ENCODE measurements at places on chromosomes 13 and 19. TPM values are rescaled to one million over a fixed set of nuclear protein-coding genes. Genes with fewer than 3 reads are reported as not detected.

Gene C13orf46
- total RNA-seq, result not detected

Gene SYDE1
- total RNA-seq, result 37.7 TPM

Gene PAK4
- 9.1 TPM for total RNA-seq

Gene GNG8
- not detected for total RNA-seq

Gene ZNF625
- total RNA-seq, result 25.7 TPM

Gene PNPLA6
- total RNA-seq, result 14.2 TPM

Gene HCST
- not detected for total RNA-seq

Gene PLEKHA4
- 19.3 TPM for total RNA-seq

Gene KLF16
- total RNA-seq, result 5.8 TPM

Gene MAP4K1
- 1.5 TPM for total RNA-seq

DNA sequence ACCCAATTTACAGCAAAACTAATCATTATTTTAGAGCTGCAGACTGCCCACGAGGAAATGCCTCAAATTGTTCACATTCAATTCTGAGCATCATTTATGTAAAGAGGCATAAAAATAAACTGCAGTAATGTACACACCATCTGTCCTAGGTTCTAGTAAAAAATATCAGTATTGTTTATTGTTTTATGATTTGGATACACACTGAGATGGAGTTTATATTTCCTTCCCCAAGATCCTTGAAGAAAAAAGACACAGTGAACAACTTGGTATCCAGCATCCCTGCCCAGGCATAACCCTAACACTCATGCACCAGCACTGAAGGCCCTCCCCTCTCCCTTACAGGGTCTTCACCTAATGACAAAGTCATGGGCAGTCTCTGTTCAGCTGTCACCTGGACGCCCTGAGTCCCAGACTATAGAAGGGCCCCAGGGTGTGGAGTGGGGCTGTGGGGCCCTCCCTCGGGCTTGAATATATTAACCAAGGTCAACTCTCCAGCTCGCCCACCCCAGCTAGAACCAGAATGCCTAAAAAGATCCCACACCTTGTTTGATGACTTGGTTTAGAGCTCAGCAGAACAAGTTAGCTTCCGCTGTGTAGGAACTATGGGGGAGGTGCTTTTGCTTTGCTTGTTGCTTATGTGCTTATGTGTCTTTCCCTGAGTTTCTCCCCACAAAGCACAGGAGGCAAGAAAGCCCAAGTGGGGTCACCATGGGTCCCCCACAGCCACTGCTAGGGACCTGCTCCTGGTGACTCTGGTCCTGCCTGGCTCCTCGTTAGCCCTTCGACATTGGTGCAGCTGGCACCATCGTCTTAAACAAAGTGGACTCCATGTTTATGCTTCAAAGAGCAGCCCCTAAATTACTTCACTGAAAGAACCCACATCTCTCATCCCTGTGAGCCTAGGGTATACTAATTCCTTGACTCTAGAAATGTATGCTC is 111.1 kb downstream of the COL4A1 start:
- DNase-seq, result no peak

DNA sequence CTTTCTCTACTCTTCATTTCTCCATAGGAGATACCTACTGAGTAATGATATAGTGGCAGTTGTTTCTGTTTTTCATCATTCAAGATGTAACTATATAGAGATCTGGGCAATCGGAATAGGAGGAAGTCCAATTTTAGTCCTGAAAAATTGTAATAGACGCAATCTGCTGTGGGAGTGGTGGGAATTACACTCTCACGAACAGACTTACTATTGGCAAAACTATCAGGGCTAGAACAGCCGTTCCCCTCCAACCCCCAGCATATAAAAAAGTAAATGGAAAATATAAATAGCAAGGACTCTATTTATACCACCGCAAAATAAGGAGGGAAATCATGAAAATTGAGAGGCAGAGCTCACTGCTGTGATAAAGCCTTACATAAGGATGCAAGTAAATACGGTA is 330.1 kb downstream of the FGF14 start:
- no peak for DNase-seq

DNA sequence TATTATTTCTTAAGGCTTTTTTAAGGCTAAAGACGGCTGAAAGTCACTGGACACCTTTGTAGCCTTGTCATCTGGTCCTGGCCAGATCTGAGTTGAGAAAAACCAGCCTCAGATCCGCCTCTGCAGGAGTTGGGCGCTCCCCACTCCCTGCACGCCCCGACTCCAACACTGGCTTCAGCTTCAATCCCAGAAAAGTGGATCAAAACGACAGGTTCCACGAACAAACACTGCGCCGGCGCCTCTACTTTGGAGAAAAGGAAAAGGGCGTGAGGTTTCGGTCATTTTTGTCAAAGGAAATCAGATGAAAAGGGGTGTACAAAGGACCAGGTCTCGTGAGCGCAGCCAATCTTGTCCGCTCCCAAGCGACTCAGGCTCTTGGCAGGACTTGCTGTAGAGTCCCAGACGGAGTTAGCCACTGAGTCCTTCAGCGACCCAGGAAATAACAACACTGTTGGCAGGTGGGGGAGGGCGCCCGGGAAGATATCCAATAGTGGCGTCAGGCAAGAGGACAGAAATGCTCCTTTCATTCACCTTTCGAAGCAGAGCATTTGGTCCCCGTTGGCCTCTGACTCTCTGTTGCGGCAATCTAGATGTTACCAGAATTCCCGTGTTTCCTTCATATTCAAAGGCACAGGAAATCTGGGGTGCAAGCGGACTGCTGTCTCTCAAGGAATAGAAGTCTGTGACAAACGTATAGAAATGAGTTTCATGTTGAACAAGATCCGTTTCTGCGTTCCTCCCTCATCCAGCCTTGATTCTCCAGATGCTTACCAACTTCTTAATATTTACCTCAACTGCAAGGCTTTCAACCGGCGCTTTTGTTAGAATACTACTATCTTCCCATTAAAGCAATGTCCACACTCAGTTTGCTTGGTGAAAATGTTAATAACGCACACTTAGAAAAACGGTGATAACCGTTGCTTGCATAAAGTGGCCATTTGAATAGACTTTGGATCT is 1.8 kb upstream of the CCNA1 start:
- no peak for DNase-seq

GRCh38 chr13:99218969-99219368 is 18.3 kb downstream of the UBAC2 start:
- no peak for DNase-seq

- DNase-seq, result no peak
These were observed 27.3 kb downstream of the INTS6 start for GRCh38 chr13:51425410-51426042.

DNA sequence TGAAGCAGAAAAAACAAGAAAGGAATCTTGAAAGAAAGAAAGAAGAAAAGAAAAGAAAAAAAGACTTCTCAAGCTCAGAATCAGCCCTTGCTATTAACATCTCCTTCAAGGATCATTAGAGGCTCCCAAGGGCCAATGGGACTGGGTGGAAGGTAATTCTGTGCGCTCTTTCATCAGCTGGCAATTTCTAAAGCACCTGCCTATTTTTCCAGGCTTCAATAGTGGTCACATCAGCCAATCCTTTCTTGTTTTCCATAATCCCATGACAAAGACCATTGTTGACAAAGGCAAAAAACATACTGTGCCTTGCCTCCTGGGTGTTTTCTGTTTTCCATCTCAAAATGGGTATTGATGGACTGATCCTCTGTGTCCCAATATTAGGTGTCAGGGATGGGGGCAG is 88.2 kb upstream of the TSC22D1 start:
- DNase-seq, result no peak

- peak; percentile 99 for DNase-seq
These were observed 2.4 kb downstream of the LTBP4 start for GRCh38 chr19:40603389-40604170.

DNA sequence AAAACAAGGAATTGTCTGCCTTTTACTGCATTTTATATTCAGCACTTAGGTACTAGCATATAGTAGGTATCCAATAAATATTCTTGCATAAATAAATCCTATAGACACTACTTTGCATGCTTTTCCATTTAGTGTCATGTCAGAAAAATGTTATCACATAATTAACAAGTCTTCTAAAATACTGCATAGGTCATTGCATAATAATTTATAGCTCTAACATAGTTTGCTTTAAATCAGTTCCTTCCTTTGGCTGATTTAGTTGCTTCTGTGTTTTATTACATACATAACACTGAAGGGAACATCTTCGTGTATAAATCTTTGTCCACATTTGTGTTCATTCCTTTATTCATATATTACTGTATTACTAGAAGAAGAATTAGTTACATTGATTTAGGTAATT is 36.2 kb downstream of the WASF3 start:
- DNase-seq, result no peak

- no peak for DNase-seq
These were observed 9.2 kb downstream of the SBNO2 start for GRCh38 chr19:1164684-1165531.

DNA sequence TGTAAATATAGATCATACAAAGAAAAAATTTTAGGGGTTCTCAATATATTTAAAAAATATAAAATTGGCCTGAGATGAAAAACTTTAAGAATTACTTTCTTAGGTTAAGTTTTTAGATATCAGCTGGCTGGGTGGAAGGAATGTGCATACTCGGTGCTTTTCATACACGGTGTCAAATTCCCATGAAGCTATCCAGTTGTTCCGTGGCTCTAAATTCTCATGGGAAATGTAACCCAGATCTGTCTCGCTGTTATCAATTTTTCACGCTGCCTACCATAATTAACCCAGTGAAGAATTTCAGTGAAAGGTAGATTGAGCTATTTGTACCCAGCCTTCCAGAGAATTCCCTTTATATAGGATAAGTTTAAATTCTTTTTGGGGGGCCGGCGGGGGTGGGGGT is 11.6 kb upstream of the ZNF835 start:
- DNase-seq, result peak; percentile 62

GRCh38 chr13:93307136-93307535 is 80.5 kb downstream of the GPC6 start:
- no peak for DNase-seq

DNA sequence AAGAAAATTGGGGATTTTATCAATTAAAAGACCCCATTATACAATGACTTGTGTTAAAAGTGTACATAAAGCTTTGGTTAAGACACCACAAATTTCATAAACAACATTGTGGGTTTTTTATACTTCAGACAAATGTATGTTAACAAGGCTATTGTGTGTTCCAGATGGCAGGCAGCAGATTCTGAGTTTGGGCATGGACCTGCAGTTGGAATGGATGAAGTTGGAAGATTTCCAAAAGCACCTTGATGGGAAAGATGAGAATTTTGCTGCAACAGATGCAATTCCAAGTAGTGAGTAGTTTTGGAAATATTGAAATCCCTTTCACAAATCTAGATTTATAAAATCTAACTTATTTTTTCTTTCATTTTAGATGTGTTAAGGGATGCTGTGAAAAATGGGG is 25.4 kb downstream of the MPHOSPH8 start:
- no peak for DNase-seq

DNA sequence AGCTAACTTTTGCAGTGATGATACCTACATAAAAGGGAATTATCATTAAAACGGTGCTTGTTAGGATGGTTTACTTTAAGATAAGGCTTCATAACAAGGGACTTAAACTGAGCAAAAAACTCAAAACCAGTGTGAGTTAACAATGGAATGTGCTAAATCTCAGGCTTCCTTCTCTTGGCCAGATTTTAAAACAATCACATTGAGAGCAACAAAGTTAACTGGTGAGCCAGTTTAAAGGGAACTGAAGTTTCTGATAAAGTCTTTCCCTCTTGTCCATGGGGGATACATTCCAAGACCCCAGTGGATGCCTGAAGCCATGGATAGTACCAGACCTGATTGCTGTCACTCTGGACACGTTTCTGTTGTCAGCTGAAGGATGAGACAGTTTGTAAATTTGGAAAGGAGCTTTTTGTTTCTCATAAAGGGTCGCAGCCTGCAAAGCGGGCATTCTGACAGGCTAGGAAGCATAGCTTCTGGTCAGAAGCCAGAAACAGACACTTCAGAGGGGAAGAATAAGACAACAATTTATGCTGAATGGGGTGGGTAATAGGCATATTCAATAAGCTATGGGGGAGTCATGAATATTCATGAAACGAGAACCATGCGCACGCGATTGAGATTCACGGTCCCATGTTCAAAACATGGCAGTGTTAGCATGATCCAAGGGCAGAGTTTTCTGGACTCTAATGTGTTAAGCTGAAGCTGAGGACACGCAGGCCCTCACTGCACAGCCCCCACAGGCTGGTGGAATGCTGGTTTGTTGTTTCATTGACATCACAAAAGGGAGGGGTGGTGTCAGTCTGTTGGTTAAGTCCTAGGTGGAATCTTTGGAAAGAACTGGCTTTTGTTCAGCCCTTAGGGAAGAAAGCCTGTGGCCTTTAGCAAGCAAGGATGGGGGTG is 150.6 kb upstream of the RNF113B start:
- no peak for DNase-seq

DNA sequence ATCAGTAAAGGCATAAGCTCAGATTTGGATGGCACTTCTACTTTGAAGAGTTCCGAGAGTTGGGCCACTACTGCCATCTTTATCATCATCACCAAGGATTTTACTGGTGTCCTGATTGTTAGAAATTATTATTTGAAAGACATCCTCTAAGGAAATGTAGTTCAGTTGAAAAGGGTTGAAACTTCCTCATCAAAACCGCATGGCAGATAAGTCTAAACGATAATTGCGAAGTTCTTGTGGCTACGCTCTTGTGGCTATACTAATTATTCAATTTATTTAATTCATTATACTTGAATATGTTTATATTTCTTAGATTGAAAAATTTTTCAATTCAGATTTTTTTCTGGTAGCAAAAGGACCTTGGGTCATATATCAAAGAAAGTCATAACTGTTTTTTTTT is 22.4 kb downstream of the TNFRSF19 start:
- DNase-seq, result no peak

DNA sequence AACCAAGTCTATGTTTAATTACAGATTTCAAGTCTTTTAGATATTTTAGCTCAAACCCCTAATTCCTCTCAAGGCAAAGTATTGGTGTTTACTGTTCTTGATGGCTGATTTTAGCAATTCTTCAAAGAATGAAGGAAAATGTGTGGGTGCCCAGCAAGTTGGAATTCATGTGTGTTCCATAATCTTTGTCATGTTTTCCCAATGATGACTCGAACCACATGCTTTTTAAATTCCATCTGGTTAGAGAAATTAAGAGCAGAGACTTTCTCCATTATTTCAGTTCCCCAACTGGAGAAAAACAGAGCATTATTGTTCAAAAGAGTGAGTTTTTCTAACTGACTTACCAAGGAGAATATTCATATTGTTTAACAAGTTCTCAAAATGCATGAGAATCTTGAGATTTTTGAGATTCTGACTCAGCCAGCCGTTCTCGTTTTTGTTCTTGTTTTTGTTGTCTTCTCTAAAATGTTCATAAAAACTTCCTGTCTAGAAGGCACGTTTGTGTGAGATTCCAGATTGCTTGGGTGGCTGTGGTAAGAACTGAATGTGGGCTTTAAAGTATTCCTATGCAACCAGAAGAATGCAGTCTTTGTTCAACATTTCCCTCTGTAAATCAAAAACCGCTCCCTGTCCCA is 404.7 kb downstream of the IRS2 start:
- no peak for DNase-seq

DNA sequence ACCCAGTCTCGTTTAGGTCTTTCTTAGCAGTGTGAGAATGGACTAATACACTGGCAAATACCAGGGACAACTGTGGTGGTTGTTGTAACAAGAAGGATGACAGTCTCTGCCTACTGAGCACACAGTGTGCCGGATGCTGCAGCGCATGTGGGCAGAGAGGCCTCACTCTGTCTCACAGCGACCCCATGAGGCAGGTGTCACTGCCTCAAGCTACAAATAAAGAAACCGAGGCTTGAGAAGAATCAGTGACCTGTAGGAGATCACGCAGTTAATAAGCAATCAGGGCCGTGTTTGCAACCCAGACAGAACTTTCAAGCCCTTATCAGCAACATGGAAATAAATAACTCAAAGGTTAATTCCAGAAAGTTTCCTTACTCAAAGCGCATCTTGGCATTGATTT is 40.5 kb upstream of the GAS6 start:
- DNase-seq, result peak; percentile 54

GRCh38 chr13:67221630-67222226 is 8.4 kb downstream of the PCDH9 start:
- DNase-seq, result no peak
